ENCODE measurements at places on chromosomes 7 and 10.

DNA sequence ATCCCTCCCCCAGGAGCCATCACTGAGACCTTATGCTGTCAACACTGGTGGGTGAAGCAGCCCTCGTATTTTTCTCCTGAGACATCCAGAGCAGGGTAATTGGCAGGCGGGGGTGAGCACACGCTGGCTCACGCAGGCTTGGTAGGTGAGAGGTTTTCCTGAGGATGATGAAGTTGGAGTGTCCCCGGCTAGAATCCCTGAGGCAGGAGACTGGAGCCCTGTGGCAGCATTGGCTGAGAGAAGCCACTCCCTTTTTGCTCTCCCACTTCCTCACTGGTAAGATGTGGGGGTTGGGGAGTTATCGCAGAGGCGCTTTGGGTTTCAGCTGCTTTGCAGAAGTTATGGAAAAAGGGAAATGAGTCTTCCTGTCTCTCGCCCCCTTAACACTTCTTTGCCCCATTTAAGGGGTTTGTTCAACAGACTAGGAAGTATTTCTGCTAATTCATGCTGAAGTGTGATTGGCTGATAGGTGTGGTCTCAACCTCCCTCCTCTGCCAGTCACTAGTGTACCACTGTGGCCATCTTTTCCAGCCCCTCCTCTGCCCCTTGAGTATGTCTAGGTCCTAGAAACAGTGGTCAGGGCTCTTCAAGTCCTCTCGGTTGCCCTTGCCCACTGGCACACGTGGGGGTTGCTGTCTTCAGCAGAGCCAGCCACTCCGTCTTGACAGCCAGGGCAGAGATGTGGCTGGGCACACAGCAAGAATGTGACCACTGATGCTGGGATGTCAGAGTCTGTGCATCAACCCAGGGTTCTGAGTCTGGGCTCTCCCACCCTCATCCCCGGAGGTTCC is 5.7 kb downstream of the ARPC1B start:
- DNase-seq: no peak

DNA sequence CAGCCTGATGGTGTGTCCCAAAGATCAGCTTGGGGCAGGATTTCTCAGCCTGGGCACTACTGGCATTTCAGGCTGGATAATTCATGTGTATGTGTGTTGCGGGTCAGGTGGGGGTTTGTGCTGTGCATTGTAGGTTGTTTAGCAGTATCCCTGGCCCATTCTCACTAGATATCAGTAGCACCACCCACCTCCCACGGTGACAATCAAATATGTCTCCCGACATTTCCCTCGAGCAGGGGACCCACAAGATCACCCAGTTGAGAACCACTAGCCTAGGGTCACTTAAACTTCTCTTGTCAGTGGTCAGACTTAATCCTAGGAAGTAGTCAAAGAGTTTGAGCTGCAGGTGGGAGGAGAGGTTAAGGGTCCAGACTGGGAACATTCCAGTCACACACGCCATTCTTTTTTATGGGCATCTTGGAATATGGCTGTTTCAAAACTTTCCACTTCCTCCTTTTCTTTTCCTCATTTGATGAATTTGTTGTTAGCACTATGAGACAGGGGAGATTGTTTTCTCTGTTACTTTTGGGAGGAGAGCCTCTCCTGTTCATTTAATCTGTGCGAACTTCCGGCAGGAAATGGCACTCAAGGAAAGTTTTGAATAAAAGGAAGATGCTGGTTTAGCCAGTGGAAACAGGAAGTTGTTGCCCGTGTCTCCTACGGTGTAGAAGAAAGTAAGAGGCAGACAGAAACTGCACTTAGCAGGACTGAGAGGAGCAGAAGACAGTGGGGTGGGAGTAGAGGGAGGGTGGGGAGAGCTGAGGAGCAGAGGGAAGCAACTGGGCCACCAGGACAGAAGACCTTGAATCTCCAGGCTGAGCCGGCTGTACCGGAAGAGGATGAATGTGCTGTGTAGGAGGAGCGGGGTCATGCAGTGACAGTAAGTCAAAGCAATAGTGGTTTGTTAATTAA is 17.6 kb upstream of the EXOC6 start:
- no peak for DNase-seq

DNA sequence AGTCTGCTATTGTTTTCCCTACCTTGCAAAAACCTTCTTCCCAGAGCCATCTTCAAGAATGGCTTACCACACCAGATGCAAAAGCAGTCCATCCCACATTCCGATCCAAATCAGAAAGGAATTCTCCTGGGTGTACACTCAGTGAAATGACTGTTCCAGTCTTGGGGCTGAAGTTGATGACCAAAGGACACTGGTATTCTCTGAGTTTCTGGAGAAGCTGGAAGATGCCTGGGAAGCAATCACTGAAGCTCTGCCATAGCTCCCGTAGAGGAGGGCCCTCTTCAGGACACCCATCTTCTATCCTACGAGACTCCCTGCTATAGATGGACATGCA is 155.7 kb downstream of the LCOR start:
- DNase-seq: no peak

DNA sequence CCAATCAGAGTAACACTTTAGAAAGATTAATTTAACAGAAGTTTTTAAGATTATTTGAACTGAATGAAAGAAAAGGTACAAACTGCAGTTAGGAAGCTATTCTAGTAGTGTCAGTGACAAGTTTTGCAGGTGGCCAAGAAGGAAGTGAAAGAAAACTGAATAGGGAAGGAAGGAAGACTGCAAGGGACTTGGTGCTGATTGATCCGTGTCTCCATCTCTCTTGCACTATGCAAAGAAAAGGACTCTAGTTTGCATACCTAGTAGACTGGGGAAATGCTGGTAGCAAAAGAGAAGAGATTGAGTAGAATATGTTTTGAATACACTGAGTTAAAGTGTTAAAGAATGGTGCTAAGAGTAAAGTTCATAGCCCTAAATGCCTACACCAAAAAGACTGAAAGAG is 33.0 kb downstream of the OR6V1 start:
- no peak for DNase-seq

DNA sequence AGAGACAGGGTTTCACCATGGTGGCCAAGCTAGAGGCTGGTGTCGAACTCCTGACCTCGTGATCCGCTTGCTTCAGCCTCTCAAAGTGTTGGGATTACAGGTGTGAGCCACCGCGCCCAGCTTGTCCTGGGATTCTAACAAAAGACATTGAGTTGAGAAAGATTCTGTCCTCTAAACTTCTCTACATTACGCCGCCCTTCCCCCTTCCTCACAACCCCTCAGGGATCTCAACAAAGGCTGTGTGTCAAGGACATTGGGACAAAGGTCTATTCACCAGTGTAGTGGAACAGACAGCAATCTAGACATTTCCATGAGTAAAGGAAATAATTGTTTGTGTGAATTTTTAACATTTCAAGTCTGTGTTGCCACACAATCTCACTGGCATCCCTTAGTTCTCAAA is 68.8 kb upstream of the KIF5B start:
- DNase-seq: no peak

DNA sequence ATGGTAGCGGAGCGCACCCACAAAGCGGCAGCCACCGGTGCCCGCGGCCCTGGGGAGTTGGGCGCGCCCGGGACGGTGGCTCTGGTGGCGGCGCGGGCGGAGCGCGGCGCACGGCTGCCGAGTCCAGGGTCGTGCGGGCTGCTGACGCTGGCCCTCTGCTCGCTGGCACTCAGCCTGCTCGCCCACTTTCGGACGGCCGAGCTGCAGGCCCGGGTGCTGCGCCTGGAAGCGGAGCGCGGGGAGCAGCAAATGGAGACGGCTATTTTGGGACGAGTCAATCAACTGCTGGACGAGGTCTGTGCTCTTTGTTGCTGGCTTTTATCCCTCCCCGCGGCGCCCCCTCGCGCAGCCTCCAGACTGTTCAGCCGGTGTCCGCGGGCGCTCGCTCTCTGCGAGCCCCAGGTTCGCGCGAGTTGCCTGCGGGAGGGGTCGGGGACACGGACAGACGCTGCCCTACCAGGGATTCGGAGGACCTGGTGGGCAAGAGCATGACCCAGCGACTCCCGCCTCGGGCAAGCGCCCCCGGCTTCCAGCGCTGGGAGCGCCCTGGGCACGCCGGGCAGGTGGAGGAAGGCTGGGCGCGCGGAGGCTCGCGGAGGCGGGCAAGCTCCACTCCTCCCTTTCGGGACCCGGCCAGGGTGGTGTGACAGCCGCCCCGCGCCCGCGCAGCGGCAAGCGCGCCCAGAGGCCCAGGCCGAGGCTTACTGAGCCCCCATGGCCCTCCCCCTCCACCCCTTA is 887 bp downstream of the COL13A1 start:
- no peak for DNase-seq

GRCh38 chr7:885893-886625 is 9.7 kb downstream of the GET4 start:
- DNase-seq: no peak

DNA sequence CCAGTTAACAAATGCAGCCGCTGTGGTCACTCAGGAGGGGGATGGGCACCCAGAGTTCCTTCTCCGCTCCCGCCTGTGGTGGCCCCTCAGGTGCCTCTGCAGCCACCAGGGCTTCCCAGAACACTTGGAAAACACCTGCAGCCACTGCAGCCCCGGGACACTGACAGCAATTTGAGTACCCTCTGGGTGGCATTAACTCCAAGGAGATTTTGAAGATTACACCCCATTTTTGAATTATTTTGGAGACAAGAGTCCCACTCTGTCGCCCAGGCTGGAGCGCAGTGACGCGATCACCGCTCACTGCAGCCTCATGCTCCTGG is 32.2 kb downstream of the IL15RA start:
- no peak for DNase-seq

DNA sequence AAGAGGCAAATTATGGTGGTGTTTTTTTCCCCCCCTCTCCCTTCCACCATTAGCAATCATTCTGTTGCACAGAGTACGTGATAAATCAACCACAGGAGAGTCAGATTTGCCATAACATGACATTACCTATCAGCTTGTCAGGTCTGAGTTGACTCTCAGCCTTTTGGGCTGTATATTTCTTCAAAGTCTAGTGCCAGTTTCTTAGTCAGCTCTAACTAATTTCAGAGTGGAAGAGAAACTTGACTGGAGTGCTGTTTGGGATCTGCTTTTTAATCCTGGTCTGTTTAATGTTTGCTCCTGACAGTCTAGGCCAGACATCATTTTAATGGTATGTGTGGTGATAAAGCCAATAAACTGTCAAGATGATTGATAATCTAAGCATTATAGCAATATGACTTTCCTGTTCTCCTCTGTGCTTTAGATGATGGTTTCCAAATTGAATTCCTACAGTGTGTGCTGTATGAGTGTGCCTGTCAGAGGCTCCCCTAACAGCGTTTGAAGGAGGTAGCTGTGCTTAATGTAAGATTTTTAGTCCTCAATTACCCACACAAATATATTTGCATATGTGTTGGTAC is 76.9 kb downstream of the LRMDA start:
- no peak for DNase-seq

DNA sequence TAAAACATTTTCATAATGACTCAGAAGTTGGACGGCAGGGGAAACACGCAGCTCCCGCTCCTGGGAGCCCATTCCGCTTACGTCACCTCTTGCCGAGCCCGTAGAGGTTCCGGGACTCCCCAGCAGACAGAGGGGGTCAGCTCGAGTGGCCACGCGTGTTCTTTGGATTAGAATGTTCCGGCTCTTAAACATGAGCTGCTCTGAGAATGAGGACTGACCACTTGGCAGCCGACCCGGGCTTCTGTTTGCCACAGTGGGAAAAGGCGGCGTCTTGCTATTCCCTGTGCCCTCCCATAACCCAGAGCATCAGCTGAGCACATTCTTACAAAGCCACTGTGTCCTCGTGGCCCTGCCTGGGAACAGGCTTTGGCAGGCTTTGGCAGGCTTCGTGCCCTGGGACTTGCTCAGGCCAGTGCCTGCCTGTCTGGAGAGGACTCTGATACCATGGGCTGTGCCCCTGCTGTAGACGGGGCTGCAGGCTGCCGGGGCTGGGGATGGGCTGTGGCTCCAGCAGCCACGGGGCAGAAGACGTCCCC is 40.1 kb downstream of the PFKP start:
- no peak for DNase-seq

GRCh38 chr10:93475227-93475626 is 6.9 kb downstream of the MYOF start:
- DNase-seq: no peak

GRCh38 chr10:82208726-82209125 is 333.7 kb downstream of the NRG3 start:
- DNase-seq: no peak

DNA sequence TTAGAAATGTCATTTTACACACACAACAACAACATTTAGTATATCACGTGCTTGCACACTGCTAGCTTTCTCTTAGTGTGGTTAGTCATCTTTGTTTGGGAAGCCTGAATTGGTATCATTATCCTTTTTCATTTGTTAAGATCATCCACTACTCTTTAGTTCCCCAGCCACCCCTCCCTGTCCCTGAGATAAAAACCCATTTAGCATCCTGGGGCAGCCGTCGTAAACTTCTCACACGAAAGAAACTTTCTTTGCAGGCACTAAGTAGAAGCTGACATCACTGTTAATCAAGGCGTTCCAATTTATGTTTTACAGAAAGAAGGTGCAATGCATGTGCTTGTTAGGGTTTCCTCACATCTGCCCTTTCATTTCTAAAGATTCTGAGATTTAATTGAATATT is 475.1 kb upstream of the FZD8 start:
- no peak for DNase-seq

DNA sequence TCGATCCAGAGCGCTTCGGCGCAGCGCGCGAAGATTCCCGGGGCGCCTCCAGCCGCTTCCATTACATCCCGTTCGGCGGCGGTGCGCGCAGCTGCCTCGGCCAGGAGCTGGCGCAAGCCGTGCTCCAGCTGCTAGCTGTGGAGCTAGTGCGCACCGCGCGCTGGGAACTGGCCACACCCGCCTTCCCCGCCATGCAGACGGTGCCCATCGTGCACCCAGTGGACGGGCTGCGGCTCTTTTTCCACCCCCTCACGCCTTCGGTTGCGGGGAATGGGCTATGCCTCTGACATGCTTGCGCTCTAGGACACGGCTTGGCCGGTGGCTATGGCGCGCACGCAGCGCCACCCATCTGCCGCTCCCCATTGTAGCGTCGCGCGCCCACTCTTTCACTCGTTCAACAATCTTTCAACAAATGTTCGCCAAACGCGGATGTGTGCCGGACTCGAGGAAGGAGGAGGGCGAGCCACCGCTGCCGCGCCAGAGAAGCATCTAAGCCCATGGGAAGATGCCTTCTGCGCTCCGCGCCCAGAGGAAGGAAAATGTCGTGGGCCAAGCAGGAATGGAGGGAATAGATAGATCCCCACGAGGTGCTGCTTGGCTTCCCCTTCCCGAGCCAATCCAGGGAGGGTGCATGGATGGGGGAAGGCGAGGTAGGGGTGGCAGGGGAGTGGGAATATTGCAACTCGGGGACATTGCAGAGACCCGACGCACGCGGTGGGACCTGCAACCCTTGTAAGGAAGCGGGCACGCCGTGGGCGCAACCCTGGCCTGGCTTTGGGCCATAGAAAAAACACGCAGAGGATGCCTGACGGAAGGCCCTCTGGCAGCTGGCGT is 5.1 kb upstream of the CYP26A1 start:
- no peak for DNase-seq

- DNase-seq: no peak
These were observed at the start of gene NEUROD6 for GRCh38 chr7:31340603-31341002. NEUROD6 (minus strand) TSS chr7:31340726; CDS start chr7:31339268, 1,458 bp downstream.

Measured in GM18507 (cell line).